ENCODE measurements at places on chromosomes 12 and 14.

GRCh38 chr12:31876568-31877424 is 82.4 kb upstream of the RESF1 start:
- DNase-seq = no peak

- no peak for DNase-seq
These were observed 27.6 kb downstream of the TC2N start for GRCh38 chr14:91839749-91840148.

DNA sequence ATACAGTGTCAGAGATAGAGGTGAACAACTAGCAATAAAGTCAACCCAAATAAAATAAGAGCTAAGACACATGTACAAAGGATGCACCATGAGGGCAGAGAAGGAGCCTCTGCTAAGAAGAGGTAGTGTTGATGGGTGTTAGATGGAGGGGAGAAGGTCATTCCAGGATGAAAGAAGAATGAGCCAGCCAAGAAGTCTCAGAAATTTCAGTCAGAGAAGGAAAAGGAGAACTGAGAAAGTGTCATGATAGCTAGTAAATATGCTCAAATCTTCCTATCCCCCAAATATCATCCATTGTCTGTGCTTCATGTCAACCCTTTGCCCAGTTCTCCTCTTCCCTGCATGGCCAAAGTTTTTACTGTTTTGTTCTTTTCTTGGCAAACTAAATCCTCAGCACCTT is 225.2 kb upstream of the BTG1 start:
- no peak for DNase-seq

DNA sequence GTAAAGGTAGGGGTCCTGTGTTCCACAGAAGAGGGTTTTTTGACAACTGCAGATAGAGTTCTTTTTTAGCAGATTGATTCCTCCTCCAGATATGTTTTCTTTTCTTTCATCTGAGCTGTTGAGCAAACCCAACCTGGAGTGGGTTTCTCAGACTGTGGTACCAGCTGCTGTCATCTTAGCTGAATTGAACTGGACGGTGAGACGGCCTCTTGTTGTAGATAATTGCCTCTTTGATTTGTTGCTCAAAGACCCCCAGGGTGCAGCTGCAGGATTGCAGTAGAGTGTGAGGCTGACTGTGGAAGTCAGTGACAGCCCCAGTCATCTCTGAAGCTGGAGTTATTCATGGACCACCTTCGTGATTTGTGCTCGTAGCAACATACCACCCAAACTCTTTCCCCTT is 317.7 kb downstream of the AACS start:
- no peak for DNase-seq

GRCh38 chr12:14802247-14802646 is 1.0 kb downstream of the WBP11 start:
- no peak for DNase-seq

DNA sequence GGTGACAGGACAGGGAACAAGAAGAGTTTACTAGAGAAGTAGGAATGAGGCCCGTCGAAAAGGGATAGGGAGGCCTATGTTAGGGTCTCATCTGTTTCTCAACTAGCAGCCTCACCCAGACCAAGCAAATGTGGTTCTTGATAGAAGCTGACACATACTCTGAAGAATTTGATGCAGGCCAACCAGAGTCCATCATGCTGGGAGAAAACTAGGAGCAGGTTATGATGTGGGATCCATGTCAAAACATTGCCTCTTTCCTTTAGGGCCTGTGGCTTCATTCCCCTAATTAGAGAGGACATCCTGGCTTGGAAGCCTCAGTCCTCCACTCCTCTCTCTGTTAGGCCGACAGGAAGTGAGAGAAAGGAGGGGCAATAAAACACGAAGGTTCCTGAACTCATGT is 122.8 kb downstream of the NTF3 start:
- no peak for DNase-seq

GRCh38 chr12:93146263-93146939 is 217.3 kb upstream of the EEA1 start:
- no peak for DNase-seq

- no peak for DNase-seq
These were observed 305.7 kb upstream of the FLRT2 start for GRCh38 chr14:85224241-85224640.
